Activated naive CD4-positive, alpha-beta T cell treated with Interleukin-2 at 50 U/mL for 16 hours (primary cell): ENCODE measurements at places on chromosomes 1 and 21.
A peak's percentile ranks its signal among the peaks of the same experiment; 100 is the strongest.

DNA sequence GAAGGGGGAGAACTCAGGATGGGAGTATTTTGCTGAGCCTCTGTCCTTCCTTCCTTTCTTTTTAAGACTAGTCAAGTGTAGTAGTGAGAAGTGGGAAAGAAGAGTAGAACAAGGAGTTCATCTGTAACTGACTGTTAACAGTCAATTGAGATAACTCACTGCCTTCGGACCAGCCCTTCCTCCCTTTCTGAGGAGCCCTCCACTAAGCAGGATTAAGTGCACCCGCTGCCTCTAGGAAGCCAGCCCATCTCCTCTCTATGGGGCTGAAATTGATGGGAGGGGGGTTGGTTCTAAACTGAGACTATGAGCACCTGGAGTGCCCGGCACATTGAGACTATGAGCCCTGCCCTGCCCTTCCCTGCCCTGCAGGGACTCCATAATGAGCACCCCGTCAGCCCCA, 72.7 kb upstream of the TINAGL1 start:
- DNase-seq = no peak

DNA sequence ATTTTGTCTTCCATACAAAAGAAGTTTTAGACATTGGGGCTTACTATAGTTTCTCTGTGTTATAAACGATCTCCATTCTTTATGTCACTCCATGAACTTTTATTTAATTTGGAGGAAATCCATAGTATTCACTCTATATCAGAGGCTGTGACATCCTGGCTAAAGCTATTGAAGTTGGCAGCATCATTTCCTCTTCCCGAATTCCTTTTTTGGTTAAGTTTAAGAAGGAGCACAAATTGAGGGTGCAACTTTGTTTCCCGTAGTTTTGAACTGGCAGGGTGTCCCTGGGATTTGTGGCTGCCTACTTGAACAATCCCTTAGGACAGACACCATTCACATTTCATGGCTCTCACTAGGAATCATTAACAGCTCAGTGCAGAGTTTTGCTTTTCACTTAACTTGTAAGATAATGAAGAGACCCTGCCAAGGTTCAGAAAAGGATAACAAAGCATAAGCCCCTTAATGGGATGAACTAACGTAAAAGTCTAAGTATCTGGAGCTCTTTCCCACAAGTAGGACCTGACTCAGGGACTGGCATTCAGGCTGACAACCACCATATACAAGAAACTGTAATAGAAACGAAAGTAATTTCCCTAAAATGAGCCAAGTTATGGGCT, 13.9 kb downstream of the S1PR1 start:
- DNase-seq = no peak

- no peak for DNase-seq
Measured at GRCh38 chr21:38392661-38393060, 105.6 kb downstream of the ERG start.

DNA sequence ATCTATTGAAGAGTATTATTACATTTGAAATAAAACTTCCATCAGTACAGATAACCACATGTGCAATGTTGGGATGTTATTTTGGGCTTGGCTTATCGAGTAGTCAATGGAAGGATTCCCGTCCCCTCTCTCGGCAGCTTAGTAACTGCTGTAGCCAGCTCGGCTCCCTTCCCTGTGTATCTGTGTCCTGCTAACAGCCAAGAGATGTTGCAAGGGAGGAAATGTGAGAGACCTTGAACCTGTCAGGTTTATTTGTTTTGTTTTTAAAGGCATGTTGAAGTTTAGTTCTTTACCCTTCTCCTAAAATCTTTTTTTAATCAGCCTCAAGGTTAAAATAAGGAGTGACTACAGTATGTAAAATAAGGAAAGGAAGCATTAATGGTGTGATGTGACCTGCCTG, 13.6 kb upstream of the TARS2 start:
- DNase-seq = no peak

GRCh38 chr1:246753670-246754535, 29.7 kb downstream of the SCCPDH start:
- peak; percentile 54 for DNase-seq

GRCh38 chr1:93344886-93345632, 648 bp upstream of the DR1 start:
- no peak for DNase-seq

- DNase-seq = no peak
Measured at GRCh38 chr1:13584876-13585611, 1.4 kb downstream of the PDPN start.

GRCh38 chr1:211623515-211623914, 44.6 kb upstream of the SLC30A1 start:
- no peak for DNase-seq
